IMR-90 (cell line): ENCODE measurements at places on chromosomes 2 and 18.

- DNase-seq = peak; percentile 5
These were observed 7.9 kb downstream of the AGPS start for GRCh38 chr2:177400337-177400923.

DNA sequence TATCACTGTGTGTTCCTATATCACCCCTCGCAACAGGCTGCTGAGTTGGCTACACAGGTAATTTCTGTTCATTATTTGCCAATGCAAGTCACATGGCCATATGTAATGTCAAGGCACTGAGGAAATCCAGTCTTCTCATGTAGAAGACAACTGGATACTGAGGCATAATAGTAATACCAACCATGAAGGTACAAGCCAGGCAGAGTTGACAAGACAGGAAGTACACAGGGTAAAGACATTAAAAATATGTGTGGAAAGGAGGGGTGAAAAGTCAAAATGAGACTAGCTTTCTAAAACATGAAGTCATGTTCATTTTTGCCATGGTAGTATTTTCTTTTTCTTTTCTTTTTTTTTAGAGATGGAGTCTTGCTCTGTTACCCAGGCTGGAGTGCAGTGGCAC lies 17.5 kb upstream of the RNF138 start:
- no peak for DNase-seq

- DNase-seq = no peak
These were observed 444.1 kb downstream of the SOCS6 start for GRCh38 chr18:70732916-70733315.

- DNase-seq = no peak
These were observed 17.3 kb downstream of the OTOF start for GRCh38 chr2:26460613-26461031.

DNA sequence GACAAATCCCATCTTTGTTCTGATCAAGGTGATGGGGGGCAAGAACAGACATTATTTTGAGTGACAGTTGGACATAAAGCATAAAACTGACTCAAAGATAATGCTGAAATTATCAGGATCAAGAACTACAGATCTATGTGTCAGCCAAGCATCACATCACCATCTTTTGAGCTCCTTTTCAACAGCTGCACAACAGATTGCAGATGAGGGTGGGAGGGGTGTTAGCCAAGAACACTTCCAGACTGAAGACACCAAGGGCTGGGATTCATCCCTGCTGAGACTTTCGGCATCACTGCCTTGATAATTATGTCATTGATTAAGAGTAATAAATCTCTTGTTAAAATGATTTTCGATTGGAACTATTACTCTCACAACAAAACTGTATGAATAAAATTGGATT lies 191.5 kb upstream of the NETO1 start:
- DNase-seq = no peak

- DNase-seq = no peak
These were observed 1.6 kb downstream of the MOCOS start for GRCh38 chr18:36188916-36189315.

GRCh38 chr2:88082781-88083180 lies 15.2 kb downstream of the SMYD1 start:
- no peak for DNase-seq

DNA sequence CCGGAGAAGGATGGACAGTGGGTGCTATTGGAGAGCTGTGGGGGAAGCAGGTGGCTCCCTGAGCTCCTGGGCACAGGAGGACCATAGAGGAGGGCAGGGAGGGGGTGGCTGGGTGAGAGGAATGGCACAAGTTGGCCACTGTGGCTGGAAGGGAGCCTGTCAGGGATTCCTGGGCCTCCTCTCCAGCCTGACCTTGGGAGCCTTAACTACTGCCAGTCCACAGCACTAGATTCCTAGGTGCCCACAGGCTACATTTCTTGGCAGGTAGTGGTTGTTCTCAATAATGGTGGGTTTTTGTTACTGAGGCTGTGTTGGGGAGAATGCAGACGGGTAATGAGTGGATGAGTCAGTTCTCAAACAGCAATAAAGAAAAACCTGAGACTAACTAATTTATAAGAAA lies 26.0 kb downstream of the EFHD1 start:
- DNase-seq = no peak

- DNase-seq = no peak
These were observed 16.0 kb downstream of the LANCL1 start for GRCh38 chr2:210460322-210461227.

GRCh38 chr18:59345556-59345955 lies 13.5 kb downstream of the LMAN1 start:
- peak; percentile 16 for DNase-seq

DNA sequence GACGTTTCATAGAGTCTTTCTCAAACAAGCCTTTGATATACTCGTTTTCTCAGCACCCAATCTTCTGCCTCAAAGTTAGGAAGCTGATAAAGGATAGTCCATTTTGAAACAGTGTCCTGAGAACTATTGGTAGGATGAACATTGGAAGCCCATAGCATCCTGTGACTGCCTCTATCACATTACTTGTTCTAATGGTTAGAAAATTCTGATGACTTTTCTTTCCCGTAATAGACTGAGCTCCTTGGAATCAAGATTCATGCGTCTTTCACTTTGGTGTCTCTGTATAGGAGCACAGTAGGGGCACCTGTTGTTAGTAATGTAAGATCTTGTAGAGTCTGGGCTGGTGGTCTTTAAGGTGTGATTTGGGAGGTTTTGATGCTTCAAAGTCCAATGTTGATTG lies 87.1 kb downstream of the SETBP1 start:
- DNase-seq = no peak

GRCh38 chr2:174572556-174572955 lies 25.0 kb downstream of the WIPF1 start:
- no peak for DNase-seq

- no peak for DNase-seq
These were observed 148.8 kb downstream of the INO80D start for GRCh38 chr2:205937211-205937610.

DNA sequence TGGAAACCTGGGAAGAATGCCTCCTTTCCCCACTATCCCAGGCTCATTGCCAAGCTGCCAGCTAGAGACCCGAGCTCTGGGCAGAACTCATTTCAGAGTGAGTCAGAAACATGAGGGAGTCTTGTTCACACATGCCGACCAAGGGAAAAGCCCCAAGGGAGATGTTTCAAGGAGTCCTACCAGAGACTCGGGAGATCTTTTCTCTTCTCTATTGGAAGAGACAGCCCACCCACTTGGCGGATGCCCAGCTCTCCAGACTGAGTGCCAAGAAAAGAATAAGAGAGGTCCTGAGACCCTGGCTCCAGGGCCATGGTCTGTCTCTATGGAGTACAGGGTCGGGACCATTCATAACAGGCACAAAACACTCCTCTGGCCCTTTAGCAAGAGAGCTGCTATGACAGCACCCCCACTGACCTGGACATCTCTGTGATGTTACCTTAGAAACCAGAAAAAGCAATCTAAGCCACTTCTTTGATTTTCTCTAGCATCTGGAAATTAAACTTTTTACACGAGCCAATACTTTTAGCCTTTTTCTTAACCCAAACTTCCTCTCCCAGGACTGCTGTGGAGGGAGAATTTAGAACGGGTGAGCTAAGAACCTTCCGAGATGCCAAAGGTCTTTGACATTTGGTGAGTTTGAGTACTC lies 18.5 kb upstream of the IGFBP5 start:
- DNase-seq = peak; percentile 93

GRCh38 chr2:71832844-71833243 lies 314.8 kb downstream of the CYP26B1 start:
- no peak for DNase-seq

DNA sequence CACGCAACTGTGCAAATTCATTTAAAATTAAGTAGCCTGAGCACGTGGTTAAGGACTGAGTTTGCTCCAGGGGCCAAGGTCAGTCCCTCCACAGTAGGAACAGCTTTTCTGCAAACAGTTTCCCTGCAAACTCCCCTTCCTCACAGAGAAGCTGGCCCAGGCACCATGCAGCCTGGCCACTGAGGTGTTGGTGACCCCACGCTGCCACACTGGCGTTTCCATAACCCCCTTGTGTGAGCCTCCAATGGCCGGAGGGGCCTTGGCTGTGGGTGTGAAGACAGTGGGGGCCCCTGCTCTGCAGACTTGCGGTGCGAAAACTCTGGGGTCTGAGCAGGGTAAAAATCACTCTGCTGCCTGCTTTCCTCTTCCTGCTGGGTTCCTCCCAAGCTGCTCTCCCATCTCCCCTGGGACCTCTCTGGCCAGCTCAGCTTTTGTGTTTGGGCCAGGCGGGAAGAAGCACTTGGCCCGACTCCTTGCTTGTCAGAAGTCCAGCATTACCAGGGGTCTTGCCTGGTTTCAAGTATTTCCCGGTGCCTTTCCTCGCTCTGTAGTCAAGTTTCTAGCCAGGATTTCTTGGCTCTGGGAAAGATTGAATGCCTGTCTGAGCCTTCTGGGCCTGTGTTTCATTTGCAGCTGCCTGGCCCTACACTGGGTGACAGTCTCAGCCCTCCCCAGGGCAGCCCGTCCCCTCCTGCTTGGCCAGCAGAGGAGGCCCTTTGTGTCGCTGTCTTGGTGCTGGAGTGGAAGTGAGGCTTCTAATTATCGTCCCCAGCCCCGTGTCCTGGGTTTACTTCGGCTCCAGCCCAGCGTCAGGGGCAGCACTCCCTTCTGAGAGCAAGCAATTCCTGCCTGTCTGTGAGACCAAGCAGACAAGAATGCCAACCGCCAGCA lies 131.4 kb upstream of the SLC1A4 start:
- peak; percentile 60 for DNase-seq

- DNase-seq = no peak
These were observed 81.4 kb upstream of the ID2 start for GRCh38 chr2:8600456-8600855.

- peak; percentile 45 for DNase-seq
These were observed 41.6 kb upstream of the PLB1 start for GRCh38 chr2:28454016-28454930.

DNA sequence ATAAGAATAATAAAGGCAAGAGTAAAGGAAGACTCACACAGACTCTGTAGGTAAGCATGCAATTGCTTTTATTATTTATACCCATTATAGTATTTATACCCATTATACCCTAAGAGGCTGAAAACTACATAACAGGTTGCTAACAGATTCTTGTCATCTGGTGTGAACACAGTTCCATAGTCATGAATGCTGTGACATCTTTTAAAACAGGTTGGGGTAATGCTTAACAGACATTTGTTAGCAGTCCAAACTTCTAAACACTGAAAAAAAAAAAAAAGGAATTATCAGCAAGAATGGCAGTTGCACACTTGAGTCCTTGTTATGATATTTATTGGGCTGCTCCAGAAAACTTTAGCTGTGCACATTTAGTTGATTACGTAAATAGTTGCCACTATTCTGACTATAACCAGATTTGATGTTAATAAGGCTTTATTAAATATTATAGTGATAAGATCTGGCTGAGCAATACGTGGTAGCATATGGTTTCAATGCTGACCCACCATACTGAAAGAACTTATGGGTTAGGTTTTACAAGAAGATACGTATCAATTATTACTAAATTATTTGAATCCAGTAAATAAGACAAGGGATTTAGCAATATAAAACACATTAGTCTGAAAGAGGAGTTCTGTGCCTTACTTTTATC lies 888.8 kb downstream of the LRRTM4 start:
- DNase-seq = no peak

DNA sequence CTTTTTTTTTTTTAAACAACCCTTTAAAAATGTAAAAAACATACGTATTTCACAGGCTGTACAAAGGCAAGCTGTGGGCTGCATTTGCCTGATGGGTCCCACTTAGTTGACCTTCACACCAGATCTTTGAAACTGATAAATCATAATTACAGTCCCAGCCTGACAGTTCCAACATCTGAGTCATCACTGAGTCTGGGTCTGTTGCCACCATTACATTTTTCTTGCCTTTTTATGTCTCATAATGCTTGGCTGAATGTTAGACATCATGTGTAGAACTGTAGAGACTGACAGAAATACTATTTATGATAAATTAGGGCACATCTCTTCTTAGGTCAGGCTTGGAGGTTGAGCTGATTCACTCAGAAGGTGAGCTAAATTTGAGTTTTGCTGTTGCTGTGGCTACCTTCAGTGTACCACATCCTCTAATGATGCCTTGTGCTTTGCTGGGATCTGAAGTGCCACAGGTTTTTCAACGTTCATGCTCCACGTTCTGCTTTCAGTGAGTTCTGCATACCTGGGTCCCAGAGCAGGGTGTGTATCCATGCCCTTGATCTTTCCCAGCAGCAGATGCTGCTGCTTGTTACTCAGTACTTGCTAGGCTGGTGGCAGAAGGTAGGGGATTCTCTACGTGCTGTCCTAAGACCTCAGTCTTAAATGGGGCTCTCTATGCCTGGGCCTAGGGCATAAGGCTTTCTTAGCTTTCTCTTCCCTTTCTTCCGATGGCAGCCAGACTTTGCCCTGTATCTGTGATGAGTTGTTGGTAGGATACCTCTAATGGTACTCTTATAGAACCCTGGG lies 160.6 kb upstream of the SMAD7 start:
- no peak for DNase-seq
